CD4-positive, alpha-beta T cell (primary cell): ENCODE measurements at places on chromosomes 2 and 18.

- no peak for DNase-seq
These were observed 96.7 kb downstream of the ASB1 start for GRCh38 chr2:238523158-238524110.

DNA sequence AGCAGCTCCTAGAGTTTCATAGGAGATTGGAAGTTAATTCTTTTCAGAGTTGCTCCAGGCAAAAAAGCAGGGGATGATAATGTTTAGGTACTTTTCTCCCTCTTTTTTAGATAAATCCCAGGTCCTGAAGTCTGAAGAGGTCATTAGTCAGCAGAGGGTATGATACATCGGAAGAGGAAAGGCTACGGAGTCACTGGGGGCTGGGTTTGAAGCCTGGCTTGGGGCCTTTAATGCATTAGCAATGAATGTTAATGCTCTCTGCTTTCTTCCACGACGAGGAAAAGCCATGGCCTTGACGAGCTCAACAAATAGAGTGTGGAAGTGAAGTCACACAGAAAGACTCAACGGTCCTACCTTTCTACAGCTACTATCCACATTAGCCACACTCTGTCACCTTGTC lies 235.1 kb downstream of the NCKAP5 start:
- no peak for DNase-seq

DNA sequence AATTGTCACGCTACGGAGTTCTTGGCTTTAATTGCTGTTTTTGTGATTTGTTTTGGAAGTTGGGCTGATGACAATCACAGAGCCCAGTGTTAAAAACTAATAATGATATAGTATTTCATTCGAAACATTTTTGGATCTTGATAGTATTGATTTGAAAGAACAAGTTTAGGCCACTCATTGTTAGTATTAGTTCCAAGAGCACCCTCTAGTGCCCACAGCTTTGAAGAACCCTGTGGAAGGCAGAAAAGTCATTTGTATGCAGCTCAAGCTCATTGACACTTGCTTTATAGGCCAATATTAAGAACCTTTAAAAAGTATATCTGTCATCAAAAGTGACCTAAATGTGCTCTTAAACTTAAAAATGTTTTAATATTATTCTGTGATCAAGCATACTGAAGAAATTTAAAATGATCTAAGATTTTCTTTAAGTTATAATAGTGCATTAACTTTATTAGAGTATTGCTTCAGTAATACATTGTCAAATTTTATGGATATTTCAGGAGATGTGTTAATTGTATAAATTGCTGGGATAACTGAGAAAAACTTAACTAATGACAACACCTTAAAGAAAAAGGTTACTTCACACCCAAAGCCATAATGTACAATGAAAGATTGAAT lies 191.0 kb downstream of the GRB14 start:
- no peak for DNase-seq

GRCh38 chr2:152394326-152394725 lies 59.4 kb downstream of the FMNL2 start:
- no peak for DNase-seq
